ENCODE measurements at places on chromosomes 11 and 22.

DNA sequence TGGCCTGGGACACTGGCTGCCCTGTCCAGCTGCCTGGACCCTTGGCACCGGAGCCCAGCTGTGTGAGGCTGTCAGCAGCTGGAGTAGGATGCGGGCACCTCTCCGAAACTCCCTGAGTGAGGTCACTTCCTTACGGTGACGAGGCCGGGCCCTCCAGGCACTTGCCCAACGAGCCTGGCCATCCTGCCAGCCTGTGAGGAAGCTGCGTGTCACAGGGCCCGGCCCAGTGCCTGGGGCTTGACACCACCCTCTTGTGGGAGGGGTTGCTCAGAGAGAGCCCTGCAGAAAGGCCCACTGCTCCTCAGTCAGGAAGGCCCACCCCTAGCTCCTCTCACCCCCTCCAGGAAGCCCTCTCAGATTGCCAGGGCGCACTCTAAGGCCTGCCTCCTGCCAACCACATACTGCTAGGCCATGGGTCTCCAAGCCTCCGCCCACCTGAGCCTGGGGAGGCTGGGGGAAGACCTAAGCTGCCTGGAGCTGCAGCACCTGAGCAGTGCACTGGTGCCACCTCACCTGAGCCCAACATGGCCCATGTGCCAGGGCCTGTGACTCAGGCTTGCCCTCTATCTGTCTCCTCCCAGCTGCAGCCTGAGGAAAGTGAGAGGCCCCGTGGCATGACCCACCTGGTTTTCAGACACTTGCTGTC lies 4.3 kb upstream of the PHLDA2 start:
- DNase-seq: no peak

GRCh38 chr11:128343870-128344269 lies 243.5 kb downstream of the ETS1 start:
- no peak for DNase-seq

DNA sequence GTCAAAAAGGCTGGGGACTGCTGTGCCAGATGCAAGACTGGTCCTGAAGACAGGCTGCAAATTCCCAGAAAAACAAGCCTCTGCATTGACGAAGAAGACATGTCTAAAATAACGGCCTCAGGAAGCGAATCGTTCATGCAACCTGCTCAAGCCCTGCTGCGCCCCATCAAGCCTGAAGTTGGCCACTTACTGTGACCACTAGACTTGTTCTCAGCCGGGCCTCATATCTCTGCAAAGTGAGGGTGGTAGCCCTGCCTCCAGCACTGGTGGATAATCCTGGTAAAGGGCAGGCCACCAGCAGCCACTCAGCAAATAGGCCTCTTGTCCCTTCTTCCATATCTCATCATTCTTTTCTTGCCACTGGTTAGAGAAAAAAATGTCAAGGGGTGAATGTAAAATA lies 11.8 kb downstream of the LTO1 start:
- DNase-seq: no peak

DNA sequence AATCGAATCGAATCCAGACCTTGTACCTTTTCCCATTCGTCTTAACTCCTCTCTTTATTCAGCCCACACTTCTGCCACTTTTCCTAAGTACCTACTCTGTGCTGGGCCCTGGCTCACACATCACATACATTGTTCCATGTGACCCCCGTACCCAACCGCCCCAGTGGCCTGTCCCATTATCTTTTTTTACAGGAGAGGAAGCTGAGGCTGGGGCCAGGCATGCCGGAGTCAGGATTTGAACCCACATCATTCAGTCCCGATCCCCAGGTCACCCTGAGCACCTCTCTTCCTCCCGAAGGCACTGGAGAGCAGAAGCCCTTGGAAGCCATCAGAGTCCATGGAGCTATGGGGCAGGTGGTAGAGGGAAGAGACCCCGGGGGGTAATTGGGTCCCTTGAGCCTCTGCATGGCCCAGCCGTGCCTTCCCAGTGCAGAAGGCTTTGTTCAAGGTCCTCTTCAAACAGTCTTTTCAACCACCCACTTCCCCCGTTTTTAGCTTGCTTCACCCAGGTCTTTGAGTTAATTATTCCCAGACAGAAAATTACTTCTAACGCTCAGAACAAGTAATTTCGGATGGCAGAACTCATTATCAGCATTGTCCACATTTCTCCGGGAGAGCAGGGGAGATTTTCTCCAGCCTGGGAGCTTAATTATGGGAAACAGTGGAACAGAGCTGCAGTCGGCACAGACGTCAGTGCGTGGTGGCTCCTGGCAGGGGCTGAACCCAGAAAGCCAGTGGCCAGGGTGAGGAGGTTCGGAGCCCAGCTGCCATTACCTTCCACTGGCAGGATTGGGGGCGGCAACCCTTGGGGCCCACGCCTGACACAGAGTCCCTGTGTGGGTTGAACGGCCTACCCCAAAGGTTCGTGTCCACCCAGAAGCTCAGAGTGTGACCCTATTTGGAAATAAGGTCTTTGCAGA lies 82.4 kb upstream of the RTL6 start:
- DNase-seq: no peak

DNA sequence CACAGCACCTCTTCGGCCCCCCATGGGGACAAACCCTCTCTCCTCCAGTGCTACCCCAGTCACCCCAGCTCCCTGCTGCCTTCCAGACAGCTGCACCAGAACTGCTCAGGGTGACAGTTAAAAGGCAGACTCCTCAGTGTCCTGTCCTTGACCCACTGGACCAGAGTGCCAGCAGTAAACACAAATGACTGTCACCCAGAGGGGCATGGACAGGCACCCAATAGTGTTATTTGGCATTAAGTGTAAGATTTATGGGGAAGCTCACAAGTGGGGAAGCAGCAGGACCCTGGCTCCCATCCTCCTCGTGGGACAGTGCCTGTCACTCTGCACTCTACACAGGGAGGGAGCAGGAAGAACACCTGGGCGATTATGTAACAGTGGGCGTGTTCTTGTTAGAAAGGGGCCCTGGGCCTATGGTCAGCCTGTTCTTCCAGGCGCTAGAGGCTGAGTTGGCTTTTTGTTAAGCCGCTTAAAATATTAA lies 5.0 kb downstream of the RPS19BP1 start:
- no peak for DNase-seq

DNA sequence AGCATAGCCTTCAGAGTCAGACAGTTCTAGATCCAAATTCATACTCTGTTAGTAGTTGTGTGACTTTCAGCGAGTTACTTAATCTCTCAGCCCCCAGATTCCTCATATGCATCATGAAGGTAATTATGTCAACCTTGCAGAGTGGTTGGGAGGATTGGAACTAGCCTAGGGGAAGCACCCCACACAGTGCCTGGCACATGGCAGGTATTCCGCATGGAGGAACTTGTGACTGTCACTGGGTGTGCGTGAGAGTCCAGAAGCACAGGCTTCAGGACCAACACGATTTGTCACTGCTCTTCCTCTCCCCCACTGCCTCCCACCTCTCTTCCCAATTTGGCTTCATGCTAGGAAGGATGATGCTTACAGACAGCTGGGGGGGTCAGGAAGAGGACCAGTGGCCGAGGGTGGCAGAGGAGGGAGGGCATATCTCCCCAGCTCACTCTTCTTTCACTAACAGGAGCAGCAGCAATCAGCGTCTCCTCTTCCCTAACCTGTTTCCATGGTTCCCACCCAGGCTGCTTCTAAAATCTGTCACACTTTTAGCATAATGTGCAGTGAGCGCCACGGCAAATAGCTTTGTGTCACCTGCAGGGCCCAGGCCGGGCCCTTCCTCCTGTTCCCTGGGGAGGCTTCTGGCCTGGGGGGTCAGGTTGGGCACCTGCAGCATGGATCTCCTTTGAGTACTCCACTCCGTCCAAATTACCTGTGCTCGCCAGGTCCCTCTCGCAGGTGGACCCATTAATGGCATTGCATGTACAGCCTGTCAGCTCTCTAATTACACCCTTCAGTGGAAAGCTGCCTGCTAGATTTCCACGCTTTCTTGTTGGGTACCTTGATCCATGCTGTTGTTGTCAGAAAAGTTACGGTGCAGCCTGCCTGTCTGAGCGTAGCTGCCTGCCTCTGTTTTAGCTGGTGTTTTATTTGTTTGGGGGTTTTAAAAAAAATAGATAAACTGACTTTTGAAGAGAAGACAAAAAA lies 400.4 kb downstream of the NXPE2 start:
- DNase-seq: no peak

- no peak for DNase-seq
Observed at GRCh38 chr11:81007046-81007445, 1566.2 kb upstream of the TENM4 start.

DNA sequence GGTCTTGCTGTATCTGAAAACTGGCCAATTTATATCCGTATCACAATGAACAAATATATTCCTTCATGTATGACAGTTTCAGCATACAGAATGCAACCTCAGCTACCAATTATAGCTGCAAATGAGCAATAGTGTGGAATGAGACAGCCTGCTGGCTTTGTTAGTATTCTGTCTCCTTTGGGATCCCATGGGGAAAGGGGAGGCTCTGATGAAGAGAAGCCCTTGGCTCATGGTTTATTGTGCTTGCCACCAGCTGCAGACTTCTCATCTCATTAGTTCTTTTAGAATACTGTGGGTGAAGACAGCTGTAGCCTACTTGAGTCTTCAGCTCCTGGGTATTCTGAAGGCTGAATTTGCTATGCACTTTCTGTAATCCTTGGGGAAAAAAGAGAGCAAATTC lies 42.4 kb downstream of the PITPNB start:
- DNase-seq: peak; percentile 5

- no peak for DNase-seq
Observed at GRCh38 chr11:61392981-61393595, 701 bp downstream of the TMEM216 start.

DNA sequence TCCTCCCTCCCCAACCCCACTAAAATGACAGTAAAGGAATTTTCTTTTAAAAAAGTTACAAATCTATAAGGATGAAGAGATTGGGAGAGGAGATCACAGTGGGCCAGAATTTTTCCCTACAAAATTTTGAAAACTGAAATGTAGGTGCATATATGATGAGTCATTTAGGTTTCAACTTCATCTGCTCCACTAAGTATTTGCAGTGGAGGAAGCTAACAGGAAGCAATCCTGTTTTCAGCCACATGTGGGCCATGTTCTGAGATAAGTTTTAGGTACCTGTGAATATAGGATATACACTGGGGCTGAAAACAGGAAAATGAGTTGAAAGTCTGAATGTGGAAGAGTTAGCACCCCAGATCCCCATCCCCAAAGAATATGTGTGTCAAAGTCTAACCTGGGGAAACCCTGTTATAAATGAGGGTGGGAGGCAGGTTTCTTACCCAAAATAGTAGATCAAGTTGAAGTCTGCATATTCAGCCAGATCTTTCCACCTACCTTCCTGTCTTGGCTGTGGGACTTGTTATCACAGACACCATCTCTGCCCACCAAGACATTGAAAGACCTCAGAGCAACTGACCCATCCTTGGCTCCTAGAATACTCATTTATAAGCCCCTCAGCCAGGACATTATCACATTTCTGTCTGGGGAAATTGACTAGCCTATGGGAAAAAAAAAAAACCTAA lies 87.3 kb downstream of the PACS1 start:
- DNase-seq: no peak

- DNase-seq: no peak
Observed at GRCh38 chr11:73265853-73266645, 6.1 kb upstream of the P2RY6 start.

- no peak for DNase-seq
Observed at GRCh38 chr11:118068206-118068944, 8.5 kb upstream of the TMPRSS4 start.

GRCh38 chr11:102920118-102920684 lies 35.3 kb downstream of the MMP13 start:
- DNase-seq: no peak

GRCh38 chr22:39719559-39720450 lies 149.3 kb downstream of the CACNA1I start:
- no peak for DNase-seq

DNA sequence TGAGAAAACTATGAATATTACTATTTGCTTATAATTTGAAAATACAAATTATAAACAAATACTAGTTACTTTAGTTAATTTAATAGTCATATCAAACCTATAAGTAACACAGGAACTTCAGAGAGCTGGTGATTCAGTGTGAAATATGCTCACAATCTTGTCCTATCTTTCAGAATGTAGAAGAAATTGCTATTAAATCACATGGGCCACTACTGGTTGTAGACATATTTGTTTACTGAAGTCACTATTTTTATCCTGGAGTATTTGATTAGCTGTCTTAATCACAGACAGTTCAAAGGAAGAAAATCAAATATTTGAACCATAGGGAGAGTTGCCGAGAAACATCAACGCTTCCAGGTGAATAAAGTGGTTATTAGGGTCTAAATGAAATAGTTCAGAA lies 187.6 kb upstream of the ANO3 start:
- no peak for DNase-seq

DNA sequence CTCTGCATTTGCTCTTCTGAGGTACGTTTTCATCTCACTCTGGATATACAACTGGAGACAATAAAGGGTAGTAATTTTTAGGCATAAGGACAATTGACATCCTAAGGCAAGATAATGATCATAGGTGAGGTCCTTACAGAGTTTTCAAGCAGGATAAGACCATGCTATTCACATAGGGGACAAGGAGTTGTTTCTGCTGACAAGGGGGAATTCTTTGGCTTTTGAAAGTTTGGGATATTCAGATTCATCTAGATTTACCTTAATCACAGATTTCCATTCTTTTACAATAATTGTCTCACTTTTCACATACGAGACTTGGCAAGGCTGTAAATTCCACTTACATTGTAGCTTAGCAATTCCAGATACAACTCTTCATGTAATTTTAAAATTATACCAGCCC lies 256.2 kb downstream of the AASDHPPT start:
- DNase-seq: no peak

GRCh38 chr11:69030301-69030700 lies 17.3 kb upstream of the MRGPRF start:
- DNase-seq: no peak

- DNase-seq: no peak
Observed at GRCh38 chr22:27866135-27867084, 52.6 kb downstream of the PITPNB start.

GRCh38 chr11:117663821-117664220 lies 133.2 kb downstream of the DSCAML1 start:
- DNase-seq: peak; percentile 68

DNA sequence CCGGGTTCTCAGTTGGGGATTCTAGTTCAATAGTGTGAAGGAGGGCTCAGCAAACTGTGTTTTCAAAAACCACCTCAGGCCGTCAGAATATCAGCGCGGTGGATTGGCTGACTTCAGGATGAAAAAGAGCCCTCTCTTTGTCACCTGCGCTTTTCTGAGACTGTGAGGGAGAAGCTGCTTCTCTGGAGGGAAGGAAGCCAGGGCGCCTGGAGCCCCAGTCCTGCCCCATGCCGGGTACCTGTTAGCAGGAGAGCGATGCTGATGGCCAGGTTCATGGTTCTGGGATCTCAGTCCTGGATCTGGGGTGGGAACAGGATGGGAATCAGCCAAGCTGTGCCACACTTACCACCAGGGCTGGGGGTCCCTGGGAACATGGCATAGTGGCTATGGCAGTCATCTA lies 2.3 kb downstream of the THY1 start:
- no peak for DNase-seq

GRCh38 chr22:32444068-32444467 lies 20.2 kb downstream of the BPIFC start:
- DNase-seq: peak; percentile 7

DNA sequence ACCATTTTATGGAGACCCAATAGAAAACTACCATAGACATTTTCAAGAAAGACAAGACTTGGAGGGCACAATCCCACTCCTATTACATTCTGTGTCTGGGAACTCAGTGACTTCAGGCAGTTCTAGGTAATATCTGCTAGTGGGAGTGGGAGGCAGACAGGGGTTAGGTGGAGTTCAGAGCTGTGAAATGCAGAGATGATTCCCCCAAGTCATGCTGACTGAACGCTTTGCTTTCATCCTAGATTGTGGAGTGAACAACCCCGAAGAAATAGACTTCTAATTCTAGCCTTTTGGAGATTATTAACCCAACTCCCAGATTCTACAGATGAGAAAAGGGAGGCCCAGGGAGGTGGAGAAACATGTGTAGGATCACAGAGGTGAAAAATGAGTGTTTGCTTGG lies 437.8 kb upstream of the CADM1 start:
- no peak for DNase-seq

All from NCI-H526 treated with DMSO at 0.1 percent for 48 hours (cell line).